Hindlimb muscle (tissue), 1 donor: ENCODE measurements at places on chromosomes 3 and 15.

DNA sequence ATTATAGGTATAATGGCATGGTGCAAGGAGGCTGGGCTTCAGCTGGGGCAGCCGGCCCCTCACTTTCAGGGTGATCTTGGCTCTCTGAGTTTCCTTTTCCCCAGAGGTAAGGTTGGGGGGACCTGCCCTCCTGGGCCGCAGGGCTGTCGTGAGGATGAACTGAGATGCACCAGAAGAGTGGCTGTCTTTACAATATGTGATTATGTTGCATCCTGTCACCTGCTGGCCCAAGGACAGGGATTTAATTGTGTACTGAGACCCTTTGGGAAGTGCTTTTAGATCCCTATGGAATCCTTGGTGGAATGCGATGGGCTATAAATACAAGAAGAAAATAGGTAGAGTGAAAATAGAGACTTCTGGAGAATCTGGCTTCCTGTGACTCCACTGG, 22.1 kb downstream of the ANAPC13 start:
- DNase-seq = no peak

GRCh38 chr15:42002333-42002732, 18.5 kb downstream of the PLA2G4E start:
- no peak for DNase-seq

DNA sequence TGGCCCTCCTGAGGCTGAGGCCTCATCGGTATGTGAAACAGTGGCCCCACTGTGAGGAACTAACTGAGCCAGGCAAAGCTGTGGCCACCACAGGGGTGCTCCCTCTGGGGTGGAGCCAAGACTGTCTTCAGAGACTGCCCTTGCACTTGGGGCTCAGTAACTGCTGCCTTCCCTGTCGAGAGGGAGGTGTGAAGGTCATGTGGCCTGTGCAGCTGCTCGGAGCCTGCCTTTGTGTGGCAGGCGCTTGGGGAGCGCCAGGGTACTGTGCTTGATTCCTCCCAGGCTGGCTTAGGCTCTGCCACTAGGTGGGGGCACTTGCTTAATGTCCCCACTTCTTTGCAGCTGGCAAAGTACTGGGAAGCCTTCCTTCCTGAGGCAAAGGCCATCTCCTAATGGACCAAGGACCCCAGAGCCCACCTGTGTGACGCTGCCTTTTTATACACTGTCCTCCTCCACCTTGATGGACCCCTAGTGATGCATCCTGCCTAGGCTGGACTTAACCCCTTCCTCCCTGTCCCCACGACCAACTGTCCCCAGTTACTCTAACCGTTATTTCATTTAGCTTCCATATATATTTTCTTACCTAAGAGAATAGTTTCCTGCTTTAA, 14.2 kb upstream of the SNX22 start:
- DNase-seq = no peak

DNA sequence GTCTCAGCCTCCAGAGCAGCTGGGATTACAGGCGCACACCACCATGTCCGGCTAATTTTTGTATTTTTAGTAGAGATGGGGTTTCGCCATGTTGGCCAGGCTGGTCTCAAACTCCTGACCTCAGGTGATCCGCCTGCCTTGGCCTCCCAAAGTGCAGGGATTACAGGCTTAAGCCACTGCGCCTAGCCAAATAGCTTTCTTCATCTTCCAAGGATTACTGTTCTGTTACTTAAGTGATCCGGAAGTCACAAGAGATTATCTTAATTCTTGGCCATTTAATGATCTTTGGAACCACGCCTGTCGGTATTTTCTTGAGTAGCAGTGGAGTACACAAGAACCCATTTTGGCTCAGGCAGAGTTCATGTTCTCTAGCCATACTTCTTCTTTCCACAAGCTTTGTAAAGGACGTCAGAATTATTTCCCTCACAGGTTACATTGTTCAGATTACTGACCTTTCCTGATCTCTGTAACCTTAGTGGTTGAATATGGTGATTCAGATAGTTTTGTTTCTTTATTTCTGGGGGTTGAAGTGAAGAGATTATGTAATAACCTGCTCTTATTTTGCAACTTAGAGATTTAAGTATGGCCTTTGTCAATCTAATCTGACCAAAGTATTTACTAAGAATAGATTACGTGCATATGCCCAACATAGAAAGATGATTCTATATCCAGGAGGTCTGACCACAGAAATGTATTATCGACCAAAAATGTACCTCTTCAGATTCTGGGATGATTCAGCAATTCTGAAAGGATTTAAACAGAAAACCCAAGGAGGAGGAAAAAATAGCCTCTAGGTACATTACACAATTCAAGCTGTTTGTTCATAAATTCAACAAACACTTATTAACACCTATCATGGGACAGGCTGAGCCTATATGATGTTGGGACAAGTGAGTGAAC, 132.2 kb downstream of the GREM1 start:
- no peak for DNase-seq

GRCh38 chr3:138360869-138361525, 12.6 kb downstream of the MRAS start:
- no peak for DNase-seq

DNA sequence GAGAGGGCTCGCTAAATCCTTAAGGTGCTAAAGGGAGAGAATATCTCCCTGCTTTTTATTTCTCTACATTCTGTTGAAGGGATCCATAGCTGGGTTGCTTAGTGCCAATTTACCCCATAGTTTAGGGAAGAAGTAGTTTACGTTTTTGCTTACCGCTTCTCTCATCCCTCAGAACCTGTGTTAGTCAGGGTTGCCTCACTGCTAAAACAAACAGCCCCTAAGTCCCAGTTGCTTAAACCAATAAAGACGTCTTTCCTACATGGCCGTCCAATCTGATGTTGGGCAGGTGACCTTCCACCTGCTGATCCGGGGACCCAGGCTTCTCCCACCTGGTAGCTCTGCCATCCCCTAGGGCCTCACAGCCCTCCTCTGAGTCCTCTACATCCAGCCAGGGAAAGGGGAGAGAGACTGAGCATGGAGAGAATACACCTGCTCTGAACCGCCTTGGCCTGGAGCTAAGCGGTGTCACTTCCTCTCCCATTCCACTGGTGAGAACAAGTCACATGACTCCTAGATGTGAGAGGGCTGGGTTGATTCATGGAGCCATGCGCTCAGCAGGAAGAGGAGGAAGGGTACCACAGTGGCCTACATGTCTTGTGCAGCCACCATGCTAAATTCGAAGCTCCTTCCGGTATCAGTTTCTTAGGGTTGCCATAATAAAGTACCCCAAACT, 26.3 kb downstream of the DNASE1L3 start:
- DNase-seq = no peak

DNA sequence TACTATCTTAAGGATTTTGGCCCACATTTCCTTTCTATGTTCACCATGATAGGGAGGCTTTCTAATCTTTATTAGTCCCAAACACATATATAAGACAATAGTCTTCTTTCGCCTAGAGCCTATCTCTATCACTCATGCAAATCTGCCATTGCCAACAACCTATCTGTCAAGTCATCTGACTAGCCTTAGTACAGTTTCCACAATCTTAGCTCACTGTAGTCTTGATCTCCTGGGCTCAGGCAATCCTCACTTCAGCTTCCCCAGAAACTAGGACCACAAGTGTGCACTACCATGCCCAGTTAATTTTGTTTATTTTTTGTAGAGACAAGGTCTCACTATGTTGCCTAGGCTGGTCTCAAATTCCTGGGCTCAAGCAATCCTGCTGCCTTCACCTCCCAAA, 6.9 kb downstream of the TMEM39A start:
- no peak for DNase-seq

DNA sequence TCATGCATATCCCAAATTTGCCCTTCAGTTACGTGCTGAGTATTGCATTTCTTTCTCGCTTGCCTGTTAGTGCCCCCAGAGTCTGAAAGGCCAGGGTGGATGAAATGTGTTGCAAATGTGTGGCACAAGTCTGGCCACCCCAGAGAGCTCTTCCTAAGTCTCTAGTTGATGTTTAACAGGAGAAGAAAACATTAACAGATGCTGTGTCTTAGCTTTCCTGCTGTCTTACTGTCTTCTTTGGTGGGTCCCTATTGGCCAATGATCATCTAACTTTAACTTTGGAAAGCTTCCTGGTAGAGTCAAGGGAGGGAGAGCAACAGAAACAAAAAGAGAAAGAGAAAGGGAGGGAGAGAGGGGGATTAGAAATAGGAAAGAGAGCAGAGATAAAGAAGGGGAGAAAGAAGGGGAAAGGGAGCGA, 76.7 kb upstream of the P3H2 start:
- DNase-seq = peak; percentile 52

- DNase-seq = no peak
These were observed 576.4 kb downstream of the FHIT start for GRCh38 chr3:60674870-60675269.

GRCh38 chr3:169871129-169871886, 1.6 kb upstream of the LRRC31 start:
- DNase-seq = no peak

DNA sequence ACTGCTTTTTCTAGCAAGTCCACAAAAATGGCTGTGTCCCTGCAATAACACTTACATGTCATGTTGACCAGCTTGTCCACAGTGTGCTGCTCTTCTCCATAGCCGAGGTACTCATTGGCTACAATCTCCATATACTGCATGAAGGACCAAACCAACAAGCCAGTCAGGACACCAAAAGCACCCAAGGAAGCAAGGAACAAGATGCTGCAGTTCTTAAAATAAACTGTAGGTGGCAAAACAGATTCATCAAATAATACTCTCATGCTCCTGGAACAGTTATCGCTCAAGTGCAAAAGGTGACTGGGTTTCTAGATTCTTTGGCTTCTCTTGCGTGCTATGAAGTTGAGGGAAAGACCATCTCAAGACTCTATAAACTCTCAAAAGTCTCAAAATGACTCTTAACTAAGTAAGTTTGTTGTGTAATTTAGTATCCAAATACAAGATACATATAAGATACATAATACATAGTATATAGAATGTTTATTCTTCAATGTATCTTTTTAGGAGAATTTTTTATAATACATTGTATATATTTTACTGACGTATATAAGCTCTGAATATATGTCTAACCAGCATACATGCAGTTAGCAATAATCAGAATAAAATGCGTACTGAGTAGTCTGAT, 57.0 kb downstream of the NEK10 start:
- peak; percentile 40 for DNase-seq

- no peak for DNase-seq
These were observed 21.0 kb downstream of the ZNF385D start for GRCh38 chr3:21729888-21730459.

GRCh38 chr3:194231929-194232832, 96.2 kb downstream of the HES1 start:
- DNase-seq = no peak

- DNase-seq = no peak
These were observed 27.0 kb downstream of the OPA1 start for GRCh38 chr3:193620057-193620456.

DNA sequence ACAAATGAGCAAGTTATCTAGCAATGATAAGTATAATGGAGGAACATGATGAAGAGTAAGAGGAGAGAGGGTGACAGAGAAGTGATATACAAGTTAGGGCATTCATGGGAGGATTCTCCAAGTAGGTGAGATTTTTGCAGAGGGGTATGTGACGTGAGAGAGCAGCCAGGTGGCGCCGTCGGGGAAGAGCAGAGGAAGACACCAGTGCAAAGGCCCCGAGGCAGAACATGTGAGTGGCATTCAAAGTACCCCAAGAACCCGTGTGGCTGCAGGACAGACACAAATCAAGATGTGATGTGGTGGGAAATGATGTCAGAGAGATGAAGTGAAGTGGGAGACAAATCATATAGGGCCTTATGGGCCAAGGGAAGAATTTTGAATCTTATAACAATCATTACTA, 81.8 kb upstream of the GRM7 start:
- no peak for DNase-seq

- no peak for DNase-seq
These were observed 48.1 kb downstream of the SETMAR start for GRCh38 chr3:4351164-4351855.

- DNase-seq = no peak
These were observed 1.7 kb upstream of the POC1A start for GRCh38 chr3:52155912-52156311.

DNA sequence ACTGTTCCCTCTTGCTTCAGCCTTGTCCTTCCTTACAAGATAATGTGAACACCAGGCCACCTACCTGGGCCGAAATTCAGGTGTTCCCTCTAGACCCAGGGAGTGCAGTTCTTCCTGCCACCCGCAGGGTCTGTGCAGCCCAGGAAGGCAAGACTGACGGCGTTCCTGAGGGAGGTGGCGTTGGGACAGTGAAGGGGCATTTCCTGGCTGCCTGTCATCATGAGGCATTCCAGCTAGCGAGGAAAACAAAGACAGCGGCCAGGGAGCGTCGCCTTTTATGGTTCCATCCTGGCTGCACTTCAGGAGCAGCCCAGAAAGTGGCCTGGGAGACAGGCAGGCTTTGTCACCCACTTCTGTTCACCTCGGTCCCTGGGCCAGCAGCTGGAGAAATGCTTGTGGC, 84.8 kb upstream of the WNT5A start:
- no peak for DNase-seq

DNA sequence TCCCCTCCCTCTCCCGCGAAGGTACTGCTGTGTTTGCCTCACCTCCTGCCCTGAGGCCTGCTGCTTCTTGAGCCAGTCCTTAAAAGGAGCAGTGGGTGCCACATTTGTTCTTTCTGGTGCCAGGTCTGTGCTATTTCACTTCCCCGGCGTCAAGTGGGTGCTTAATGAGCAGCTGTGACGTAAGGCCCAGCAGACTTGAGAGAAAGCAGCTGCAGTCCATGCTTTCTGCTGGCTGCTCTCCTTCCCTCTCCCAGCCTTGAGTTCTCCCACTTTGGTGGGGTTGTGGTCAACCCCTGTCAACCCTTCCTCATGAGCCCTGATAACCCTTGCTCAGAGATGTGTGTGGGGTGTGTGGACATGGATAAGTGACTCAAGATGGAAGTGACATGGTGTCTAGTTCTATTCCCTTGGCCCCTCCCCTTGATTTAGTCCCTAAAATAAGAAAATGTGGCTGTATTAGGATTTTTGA, 6.9 kb downstream of the INAFM2 start:
- no peak for DNase-seq

- DNase-seq = no peak
These were observed 31.0 kb downstream of the FGD5 start for GRCh38 chr3:14849638-14850230.
